ENCODE measurements at places on chromosomes 4 and X.

DNA sequence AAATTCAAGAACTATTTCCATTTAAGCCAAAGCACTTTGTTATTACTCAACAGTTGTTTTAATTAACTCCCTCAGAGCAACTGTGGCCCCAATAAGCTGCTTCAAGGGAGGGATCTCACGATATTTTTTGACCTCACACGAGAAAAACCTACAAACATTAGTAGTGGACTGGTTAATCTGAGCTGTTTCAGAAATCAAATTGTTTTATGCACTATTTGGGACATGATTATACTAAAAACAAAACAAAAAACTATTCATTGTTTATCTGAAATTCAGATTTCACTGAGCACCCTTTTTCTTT is 74.3 kb downstream of the DCHS2 start:
- no peak for DNase-seq

GRCh38 chr4:172709376-172709775 is 459.2 kb upstream of the GALNT7 start:
- no peak for DNase-seq

GRCh38 chr4:147366164-147366563 is 114.7 kb upstream of the EDNRA start:
- DNase-seq: no peak

DNA sequence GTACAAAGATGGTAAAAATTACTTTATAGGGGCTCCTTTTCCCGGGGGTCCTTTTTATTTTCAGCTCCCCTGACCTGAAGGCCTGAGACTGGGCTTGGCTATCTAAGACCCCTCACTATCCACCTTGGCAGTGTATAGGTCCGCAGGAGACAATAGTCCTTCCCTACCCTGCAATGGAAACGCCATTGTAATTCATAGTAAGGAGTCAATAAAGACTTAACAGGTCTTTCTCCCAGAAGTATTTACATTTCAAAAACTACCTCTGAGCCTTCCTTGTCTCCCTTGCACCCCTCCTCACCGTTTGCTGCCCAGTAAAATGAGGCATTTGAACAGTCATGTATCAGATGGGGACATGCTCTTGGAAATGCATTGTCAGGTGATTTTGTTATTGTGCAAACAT is 401.2 kb upstream of the CNKSR2 start:
- no peak for DNase-seq

DNA sequence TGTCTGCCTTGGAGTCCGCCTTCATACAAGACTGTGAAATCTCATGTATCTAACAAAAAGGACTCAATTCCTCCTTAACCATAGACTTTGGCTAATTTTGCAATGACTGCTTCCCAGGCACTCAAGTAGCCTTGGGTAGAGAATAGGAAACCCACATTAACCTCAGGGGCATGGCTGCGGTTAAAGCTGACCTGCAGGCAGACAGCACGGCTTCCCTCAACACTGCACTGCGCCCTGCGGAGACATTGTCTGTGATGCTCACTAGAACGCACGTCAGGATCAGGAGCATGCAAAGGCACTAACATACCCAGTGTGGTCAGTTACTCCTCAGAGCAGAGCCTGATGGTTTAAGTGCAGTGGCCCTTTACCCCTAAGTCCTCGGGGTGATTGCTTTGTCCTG is 10.3 kb upstream of the GPR143 start:
- no peak for DNase-seq

DNA sequence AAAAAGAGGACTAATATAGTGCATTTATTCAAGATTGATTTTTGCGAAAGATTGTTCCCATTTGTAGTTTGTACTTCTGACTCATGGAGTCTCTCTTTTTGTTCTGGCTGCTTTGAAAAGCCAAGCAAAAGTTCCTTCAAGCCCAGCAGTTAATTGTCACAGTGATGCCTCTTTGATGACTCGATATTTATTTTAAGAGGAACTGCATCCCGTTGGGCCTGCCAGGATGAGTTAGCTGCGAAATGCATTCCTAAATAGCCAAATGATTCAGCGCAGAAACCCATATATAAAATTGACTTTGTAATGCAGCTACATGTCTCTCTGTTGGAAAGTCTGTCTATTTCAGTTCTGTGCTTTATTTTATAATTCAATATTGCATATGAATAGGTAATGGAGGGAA is 295.1 kb downstream of the GBA3 start:
- no peak for DNase-seq

- no peak for DNase-seq
These were observed 158.1 kb downstream of the FHIP1A start for GRCh38 chr4:151567056-151567455.

- DNase-seq: no peak
These were observed 83.3 kb downstream of the DDIT4L start for GRCh38 chr4:100106982-100107381.

DNA sequence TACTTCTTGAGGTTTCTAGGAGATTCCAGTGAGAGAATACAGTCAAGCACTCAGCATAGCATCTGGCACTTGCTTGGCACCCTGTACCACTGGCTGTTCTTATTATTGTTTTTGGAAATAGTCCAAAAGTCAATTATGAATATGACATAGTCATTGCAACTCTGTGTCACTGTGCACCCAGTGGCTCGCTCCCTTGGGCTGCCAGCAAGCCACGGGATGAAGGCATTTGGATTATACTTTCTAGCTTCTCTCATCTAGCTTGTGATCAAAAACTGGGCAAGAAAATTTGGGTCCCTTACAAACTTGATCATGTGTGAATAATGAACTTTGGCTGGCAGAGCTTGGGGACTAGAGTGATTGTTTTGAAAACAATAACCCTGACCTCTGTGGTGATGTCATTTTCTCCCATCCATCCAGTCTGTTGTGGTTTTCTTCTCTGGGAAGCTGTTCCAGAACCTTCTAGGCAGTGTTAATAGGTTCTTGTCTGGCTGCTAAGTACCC is 32.7 kb upstream of the LIMCH1 start:
- no peak for DNase-seq

- DNase-seq: no peak
These were observed 77.4 kb upstream of the AGA start for GRCh38 chr4:177519481-177520260.

Data from activated naive CD4-positive, alpha-beta T cell treated with anti-CD3 and anti-CD28 coated beads, Interleukin-2, amount 50 U/mL, for 72 hours (primary cell).